ENCODE measurements at places on chromosomes 3 and 15.

- no peak for DNase-seq
Measured at GRCh38 chr3:161822291-161822690, 325.7 kb downstream of the OTOL1 start.

GRCh38 chr3:155739154-155739553, 5.7 kb downstream of the PLCH1 start:
- no peak for DNase-seq

DNA sequence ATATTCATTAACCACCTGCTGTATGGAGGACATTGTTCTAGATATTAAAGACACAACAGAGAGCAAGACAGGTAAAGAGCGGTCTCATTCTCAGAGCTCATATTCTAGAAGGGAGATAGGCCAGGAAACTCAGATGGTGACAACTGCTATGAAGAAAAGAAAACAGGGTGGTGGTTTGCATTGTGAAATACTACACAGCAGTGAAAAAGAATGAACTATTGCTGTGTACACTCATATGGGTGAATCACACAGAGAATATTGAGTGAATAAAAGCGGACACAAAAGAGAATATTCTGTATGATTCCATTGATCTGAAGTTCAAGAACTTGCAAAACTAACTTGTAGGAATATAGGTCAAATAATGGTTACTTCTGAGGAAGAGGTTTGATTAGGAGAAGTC, 76.7 kb downstream of the TOP2B start:
- DNase-seq, result no peak

DNA sequence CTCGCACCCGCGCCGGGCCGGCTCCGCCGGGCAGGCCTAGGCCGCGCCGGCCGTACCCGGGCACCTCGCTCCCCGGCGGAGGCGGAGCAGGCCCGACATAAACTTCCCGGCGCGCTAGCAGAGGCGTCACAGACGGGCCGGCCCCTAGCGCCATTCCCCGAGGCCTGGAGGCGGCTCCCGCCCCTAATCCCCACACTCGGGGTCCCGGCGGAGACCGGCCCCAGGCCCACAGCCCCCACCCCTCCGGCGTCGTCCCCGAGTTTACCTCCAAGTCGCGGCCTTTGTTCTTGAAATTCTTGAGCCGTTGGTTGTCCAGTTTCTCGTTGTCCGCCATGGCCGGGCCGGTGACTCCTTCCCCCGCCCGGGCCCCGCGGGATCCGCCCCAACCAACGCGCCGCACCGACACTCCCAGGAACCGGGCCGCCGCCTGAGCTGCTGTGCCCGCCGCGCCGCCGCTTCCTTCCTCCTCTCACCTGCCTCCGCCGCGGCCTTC, 376 bp downstream of the KPNA4 start:
- no peak for DNase-seq

DNA sequence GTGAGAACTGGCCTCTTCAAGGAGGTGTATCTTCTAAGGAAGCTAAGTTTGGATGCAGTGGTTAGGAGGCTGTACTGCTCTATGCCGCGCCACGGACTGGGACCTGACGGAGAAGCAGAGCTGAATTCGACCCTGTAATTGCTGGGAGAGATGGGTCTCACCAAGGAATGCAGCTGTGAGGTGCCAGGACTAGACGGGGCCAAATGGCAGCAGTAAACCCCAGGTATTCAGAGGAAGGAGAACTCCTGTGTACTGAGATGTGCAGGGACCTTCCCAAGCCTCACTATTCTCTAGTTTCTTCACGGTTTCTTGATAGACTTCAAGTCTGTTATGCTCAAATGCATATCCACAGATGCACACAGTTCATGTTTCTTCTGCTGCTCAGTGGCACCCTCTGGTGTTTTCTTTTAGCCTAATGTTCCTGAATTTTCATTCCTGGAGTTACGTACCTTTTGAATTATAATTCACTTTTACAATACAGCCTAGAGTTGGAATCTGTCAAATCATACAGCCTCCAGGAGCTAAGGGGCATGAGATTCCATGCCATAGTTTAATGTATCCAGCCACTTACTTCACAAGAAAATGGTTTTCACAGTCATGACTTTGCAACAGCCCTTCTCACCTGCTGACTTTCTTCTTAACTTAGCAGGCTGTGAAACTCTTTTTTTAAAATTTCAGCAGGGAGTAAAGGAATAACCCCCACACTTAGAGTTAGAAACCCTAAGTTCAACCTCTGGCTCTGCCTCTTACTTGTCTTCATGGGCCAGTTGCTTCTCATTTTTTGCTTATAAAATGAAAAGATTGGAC, 61.8 kb downstream of the GLDN start:
- DNase-seq, result no peak

- DNase-seq, result no peak
Measured at GRCh38 chr3:73600293-73600938, 24.3 kb downstream of the PDZRN3 start.

DNA sequence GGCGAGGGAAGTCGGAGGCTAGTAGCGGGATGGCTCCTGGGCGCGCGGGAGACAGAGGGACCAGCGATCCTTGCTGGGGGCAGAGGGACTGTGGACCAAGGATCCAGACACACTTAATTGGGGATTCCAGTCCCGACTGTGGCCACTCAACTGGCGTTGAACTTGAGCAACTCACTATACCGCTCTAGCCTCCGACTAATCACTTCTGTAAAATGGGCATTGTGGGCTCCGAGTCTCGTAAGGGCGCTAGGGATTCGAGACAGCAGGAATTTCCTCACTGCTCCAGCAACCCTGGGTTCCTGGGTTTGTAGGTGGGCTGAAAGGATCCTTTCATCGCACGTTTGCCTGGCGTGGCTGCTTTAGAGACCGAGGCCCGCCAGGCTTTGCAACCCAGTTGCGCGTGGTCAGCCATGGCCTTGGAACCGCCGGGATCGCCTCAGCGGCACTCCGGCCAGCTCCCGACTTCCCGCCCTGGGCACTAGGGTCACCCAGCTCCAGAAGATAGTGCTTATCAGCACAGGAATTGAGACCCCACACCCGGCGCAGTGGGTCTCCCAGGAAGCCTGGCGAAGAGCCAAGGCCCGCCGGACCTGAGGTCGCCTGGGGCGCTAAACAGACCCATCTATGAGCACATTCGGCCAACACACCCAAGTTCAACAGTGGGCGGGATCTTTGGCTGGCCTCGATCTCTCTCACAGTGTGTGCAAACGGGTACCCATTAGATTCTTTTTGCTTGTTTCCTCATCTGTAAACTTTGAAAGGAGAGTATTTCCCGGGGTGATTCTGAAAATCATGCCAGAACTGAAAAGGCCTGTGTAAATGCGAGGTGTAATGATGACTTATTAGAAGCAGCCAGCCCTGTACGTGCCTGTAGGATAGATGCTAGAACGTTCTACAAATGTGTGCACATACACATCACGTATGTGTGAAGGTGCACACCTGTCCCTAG, 9.9 kb downstream of the FOXL2 start:
- no peak for DNase-seq

GRCh38 chr15:73046073-73046472, 6.2 kb upstream of the NEO1 start:
- no peak for DNase-seq

- DNase-seq, result no peak
Measured at GRCh38 chr15:79834495-79834894, 62.3 kb downstream of the MTHFS start.

- DNase-seq, result no peak
Measured at GRCh38 chr3:172634948-172635347, 75.9 kb downstream of the NCEH1 start.

GRCh38 chr3:38730281-38730680, 80.8 kb upstream of the SCN5A start:
- no peak for DNase-seq

DNA sequence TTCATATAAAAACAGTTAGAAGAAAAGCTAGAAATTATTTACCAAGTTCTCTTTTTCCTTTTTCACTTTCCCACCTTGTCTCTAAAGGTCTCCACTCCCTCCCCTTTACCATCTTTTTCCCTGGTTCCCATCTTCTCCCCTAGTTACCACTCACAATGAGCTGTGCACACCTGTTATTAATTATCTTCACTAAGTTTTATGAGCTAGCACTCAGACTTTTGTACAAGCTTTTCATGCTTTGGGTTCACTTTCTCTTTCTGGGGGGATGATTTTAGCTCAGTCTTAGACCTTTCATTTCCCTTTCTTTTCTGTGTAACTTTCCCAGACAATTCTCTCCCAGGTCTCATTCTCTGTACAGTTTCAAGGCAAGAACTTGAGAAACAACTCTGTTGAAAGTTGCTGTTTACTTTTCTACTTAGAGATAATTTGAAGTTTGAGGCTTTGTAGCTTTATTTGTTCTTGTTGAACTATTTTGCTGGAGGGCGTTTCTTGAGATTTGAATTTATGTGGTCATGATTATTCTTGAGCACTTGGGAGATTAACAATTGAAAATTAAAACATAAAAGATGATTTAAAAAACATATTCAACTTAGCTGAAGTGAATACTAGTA, 24.0 kb upstream of the AADAC start:
- DNase-seq, result no peak

DNA sequence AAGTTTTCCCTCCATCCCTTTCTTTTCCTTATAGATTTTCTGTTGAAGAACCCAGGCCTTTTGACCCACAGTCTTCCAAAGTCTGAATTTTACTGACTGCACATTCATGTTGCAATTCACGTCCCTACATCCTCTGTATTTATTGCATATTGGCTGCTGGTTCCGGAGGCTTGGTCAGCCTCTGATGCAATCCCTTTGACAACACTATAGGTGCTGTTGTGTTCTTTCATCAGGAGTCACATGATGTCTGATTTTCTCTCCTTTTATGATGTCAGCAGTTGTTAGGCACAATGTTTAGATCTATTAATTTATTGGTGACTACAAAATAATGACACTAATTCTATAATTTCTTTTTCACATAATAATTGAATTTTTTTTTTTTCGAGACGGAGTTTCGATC, 8.7 kb downstream of the CYP1A1 start:
- DNase-seq, result no peak

DNA sequence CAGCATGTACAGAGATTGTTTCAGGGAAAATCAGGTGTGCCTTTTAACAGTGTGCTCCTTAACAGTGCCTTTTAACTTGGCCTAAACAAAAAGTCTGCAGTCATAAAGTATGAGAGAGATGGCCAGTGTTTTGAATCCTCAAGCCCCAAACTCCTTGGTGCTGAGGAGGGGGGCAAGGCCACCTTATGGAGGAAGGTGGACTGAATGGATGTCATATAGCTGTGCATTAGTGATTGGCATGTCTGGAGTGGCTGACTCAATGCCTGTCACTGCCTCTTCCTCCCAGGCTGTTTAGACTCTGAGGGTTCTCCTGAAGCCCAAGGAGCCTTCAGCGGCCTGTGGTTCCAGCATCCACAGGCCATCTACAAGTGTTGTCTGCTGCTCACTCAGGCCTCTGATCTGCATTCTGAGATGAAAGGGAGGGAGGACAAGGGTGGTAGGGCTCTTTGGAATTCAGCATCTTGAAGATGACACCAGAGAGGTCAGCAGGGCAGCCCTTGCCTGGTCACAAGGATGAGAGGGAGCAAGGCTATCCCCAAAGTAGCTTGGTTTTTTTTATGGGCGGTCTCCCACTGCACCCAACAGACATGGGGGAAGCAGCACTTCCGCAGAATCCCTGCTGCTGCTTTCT, 1.5 kb downstream of the FOXL2NB start:
- DNase-seq, result no peak

- no peak for DNase-seq
Measured at GRCh38 chr15:62301993-62302675, 137.0 kb upstream of the C2CD4B start.

DNA sequence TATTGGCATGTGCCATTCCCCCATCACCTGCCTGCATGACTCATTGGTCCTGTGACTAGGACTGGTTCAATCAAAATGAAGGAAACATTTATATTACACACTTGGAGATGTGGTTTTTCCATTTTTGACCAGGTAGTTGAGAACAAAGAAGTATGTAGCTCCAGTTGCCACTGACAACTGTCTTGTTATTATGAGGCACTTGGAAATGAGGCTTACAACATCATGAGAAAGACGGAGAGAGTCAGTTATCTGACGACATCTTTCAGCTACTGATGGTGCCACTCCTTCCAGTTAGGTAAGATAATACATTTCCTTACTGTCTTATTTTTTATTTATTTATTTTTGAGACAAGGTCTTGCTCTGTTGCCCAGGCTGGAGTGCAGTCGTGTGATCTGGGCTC, 21.8 kb upstream of the PROK2 start:
- no peak for DNase-seq

GRCh38 chr3:29004885-29005599, 275.8 kb upstream of the RBMS3 start:
- no peak for DNase-seq

GRCh38 chr3:102194760-102195159, 240.1 kb upstream of the ZPLD1 start:
- DNase-seq, result no peak

GRCh38 chr15:75348562-75349350, 1.9 kb downstream of the NEIL1 start:
- no peak for DNase-seq

- peak; percentile 95 for DNase-seq
Measured at GRCh38 chr3:72738752-72739530, 109.3 kb downstream of the SHQ1 start.

DNA sequence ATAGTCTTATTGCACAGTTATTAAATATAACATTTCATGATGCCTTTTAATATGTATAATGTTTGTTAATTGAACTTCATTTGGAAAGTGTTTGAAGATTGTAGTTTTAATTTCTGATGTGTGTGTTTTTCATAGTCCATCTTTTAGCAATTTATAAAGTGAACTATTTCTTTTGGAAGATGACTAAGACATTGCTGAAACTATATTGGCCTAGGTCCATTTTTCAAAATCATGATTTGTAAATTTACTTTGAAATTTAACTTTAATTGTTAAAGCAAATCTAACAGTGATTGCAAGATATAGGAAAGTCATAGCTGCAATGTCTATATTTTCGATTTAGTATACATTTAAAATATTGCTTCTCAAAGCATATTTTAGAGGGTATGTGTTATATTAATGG, 30.8 kb downstream of the MCTP2 start:
- DNase-seq, result no peak

- no peak for DNase-seq
Measured at GRCh38 chr15:59232476-59232875, 25.8 kb downstream of the LDHAL6B start.

DNA sequence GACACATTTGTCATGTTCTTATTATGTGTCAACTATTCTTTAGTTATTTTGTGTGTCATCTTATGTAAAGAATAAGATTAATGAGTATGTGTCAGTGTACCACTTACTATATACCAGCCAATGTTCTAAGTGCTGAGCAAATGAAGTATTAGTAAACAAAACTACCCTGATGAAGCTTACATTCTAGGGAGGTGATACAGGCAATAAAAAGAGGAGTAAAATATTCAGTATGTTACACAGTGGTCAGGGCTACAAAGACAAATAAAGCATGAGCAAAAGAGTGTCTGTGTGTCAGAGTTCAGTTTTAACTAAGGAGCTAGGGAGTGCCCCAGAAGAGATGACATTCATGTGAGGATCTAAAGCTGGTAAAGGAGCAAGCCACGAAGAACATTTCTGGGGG, 79.1 kb downstream of the TRPC1 start:
- no peak for DNase-seq

All from D721Med (cell line).